ENCODE measurements at places on chromosomes 7 and 10.

GRCh38 chr10:110323503-110323902, 18.8 kb upstream of the SMNDC1 start:
- DNase-seq: no peak

GRCh38 chr7:28955356-28955717, 2.8 kb downstream of the TRIL start:
- DNase-seq: no peak

- no peak for DNase-seq
Measured at GRCh38 chr10:125213541-125214282, 53.3 kb upstream of the CTBP2 start.

- no peak for DNase-seq
Measured at GRCh38 chr7:156021471-156021870, 209.2 kb upstream of the SHH start.

GRCh38 chr7:42020061-42020460, 216.9 kb downstream of the GLI3 start:
- no peak for DNase-seq

- DNase-seq: no peak
Measured at GRCh38 chr10:100477970-100478369, 15.2 kb downstream of the WNT8B start.

- DNase-seq: no peak
Measured at GRCh38 chr7:16356301-16356958, 64.9 kb downstream of the CRPPA start.

- no peak for DNase-seq
Measured at GRCh38 chr10:74704629-74705357, 121.6 kb upstream of the KAT6B start.

DNA sequence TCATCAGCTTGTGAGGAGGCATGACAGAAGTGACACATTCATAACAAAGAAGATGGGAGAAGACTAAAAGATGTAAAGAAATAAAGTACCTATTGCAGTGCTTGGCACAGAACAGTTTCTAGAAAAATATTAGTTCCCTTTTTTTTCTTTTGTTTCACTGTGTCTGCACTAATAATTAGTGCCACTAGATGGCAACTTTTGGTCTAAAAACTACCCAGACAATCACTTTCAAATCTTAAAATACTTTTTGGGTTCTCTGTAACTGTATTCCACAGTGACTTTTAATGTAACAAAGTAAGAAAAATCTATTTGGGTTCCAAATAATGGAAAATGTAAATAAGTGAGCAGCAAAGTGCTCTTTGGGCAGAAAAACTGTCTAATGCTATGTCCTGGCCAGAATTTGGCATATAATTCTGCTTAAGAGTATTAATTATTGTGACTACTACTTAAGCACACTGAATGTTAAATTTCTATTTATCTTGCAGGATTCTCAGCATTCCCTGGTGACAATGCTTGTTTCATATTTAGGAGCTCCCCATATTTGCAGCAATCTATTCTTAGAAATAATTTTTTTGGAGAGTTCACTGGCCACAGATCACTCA, 134.8 kb upstream of the KIF5B start:
- no peak for DNase-seq

DNA sequence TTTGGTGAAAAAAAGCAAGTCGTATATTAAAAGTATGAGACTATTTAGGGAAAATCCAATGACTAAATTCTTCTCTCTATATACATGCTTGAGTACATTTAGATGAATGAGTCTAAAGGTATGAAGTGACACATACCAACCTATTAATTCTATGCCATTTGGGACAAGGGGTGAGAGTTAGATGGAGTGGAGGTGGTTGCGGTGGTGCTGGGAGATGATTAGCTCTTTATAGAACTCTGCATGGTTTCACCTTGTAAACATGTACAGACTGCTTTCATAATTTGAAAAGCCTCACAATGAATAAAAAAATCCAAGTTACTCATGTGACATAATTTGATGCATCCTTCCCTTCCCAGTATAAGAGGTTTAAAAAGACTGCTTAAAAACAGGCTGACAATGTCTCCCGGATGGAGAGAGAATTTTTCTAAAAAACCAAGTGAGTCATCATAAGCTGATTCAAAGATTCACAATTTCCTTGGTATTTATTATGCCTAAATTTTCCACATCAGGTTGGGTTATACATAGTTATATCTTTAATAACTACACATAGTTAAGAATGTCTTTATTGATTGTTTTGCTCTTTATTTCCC, 572.8 kb downstream of the REEP3 start:
- no peak for DNase-seq

DNA sequence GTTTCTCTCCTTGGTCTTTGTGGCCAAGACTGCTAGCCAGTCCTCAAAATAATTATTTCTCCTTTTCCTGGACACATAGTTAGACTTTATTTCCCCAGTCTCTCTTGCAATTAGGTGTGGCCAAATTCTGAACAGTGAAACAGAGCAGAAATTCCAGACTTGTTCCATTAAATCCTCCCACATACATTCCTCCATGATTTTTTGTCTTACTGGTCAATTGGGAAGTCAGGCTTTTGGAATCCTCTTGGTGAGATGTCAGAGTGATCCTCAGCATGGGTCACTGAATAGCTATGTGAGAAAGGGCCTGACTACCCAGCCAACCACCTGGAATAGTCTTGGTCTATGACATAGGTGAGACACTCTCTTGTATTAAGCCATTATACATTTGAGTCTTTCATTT, 164.2 kb downstream of the DGKI start:
- DNase-seq: no peak

DNA sequence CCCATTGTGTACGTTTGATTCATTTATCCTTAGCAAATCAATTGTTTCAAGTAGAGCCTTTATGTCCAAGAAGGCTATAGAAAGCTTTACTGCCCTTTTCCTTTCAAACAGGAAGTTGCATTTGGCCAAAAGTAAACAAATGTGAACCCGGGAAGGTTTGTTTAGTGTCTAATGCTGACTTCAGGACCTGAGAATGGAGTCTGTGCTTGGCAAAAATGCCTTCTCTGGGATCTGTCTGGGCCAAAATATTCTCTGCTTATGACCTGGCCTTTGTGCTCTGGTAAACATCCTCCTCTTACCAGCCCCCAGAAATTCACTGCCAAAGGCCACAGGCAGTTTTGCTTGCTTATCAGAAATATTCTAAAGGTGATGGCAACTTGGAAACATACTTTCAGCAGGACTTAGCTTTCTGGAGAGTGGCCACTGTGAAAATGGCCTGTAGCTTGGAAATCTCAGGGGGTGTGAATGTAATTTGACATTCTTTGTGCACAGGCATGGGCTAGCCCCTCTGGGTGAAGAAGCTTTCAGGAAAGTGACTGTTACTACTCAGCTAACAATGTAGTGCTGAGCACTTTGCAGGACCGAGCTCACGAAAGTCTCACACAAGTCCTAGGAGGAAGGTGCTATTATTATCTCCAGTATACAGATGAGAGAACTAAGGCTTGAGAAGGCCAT, 199.5 kb downstream of the PTEN start:
- DNase-seq: no peak

DNA sequence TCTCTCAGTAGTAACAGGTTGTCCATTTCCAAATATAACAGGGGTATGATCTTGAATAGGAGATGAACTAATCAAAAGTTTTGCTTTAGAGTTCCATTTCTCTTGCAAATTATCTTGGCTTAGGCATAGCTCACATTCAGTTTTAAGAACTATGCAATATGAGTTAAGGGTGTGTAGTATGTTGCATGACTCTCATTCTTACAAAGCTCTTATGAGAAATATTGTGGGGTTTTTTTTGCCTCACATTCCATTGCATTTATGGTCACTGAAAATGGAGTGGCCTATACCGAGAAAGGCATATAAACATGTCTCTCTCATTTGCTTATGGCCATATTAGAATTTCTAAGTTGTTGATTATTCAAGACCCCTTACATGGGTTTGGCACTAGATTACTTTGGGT, 48.5 kb upstream of the LAMB1 start:
- no peak for DNase-seq

GRCh38 chr7:36441344-36442022, 51.8 kb downstream of the ANLN start:
- no peak for DNase-seq

DNA sequence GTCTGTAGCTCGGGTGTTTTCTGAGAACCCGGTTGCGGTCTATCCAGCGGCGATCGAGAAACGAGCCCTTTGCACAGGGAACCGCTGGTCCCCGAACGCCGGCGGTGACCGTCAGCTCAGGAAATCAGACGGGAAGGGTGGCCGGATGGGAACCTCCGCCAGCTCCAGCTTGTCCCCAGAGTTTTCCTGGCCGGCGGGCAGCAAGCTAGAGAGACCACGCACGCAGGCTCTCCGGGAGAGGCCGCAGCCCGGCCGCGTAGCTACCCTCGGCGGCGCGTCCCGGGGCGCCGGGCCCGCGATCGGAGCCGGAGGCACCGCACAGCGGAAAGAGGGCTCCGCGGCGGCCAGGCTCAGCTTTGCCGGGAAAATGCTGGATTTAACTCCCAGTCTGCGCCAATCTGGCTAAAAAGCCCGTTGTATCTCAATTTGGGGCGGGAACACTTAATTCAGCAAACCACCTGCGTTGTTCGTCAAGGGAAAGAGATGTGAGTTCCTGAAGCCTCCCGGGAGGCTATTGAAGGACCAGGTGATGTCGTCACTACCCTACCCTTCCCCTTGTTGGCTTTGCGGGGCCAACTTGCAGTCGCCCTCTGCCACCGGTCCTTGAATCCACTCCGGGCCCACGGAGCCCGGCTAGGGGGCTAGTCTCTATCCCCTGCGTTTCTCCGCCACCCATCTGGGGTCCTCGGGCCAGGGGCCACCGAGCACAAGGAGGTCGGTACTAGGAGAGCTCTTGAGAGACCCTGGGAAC, 859 bp upstream of the CH25H start:
- DNase-seq: no peak

- no peak for DNase-seq
Measured at GRCh38 chr10:132846631-132847415, 60.9 kb upstream of the NKX6-2 start.

- DNase-seq: no peak
Measured at GRCh38 chr7:123712619-123713018, 36.2 kb downstream of the WASL start.

GRCh38 chr7:72080865-72081510, 331.1 kb downstream of the CALN1 start:
- DNase-seq: no peak

DNA sequence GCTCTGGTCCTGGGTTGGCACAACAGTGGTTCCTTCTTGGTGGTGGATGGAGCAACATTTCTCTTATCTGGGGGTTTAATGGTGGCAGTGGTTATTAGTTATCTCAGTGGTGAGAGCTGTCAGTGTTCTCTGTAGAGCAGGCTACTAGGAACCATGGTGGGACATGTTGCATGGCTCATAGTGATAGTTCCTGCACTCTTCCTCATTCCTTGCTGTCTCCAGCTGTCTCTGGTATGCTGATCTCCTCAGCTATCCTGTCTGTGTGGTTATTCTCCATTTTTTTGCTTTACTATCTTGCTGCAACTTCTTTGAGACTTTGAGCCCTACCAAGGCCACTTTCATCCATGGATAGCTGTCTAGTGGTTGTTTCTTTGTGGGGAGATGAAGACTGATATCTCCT, 44.0 kb downstream of the CCDC7 start:
- no peak for DNase-seq

GRCh38 chr7:155532792-155533119, 13.6 kb downstream of the CNPY1 start:
- no peak for DNase-seq

DNA sequence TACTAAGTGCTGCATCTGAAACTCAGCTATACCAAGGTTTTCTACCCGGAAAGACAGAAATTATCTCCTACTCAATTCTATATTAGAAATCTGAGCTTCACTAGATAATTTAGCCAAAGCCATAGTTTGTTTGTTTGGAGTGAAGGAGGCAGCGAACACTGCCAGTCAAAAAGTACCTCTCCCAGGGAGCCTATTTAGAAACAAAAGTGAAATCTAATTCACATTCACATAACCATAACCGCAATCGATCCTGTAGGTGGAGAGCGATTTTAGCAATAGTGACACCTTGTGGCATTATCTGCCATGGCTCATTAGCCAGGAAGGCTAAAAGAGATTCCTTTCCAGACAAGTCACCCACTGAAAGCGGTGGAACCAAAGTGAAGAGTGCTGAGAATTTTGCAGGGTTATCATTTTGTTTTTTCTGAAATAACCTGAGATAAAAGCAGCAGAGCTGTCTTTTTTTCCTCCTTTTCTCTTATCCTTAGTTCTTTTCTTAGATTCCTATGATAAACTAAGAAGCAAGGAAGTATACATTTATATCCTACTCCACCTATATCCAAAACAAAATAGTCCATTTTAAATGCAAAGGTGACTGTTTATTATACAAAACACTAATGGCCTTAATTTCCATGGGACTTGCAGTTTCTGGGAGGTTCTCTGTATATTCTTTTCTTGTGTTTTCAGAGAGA, 83.7 kb upstream of the BET1 start:
- DNase-seq: peak; percentile 73

DNA sequence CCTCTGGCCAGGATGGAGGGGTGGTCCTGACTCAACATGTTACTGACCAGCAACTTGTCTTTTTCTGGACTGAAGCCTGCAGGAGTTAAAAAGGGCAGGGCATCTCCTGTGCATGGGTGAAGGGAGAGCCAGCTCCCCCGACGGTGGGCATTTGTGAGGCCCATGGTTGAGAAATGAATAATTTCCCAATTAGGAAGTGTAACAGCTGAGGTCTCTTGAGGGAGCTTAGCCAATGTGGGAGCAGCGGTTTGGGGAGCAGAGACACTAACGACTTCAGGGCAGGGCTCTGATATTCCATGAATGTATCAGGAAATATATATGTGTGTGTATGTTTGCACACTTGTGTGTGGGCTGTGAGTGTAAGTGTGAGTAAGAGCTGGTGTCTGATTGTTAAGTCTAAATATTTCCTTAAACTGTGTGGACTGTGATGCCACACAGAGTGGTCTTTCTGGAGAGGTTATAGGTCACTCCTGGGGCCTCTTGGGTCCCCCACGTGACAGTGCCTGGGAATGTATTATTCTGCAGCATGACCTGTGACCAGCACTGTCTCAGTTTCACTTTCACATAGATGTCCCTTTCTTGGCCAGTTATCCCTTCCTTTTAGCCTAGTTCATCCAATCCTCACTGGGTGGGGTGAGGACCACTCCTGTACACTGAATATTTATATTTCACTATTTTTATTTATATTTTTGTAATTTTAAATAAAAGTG, 6.0 kb downstream of the PLAU start:
- no peak for DNase-seq

- DNase-seq: no peak
Measured at GRCh38 chr7:110224643-110225042, 866.3 kb upstream of the LRRN3 start.

DNA sequence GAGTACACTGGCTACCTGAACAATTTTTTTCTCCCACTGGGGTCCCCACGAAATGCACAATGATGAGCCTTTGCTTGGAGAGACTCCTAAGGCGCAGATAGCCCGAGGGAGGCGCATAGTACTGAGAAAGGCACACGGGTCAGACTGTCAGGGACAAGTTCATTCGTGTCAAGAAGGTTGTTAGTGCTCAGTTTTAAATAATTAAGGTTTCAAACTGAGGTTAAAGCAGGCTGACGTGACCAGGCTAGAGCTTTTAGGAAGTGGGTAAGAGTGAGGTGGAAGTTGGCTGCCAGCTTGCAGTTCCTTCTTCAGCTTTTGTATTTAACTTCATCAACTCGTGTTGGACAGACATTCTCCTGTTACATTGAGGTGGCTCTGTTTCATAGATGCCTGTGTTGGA, 31.6 kb downstream of the RBM33 start:
- DNase-seq: no peak

All from CD4-positive, alpha-beta T cell treated with Interleukin-4 for 1 hour (primary cell).